ENCODE measurements at places on chromosomes 11 and 22.

DNA sequence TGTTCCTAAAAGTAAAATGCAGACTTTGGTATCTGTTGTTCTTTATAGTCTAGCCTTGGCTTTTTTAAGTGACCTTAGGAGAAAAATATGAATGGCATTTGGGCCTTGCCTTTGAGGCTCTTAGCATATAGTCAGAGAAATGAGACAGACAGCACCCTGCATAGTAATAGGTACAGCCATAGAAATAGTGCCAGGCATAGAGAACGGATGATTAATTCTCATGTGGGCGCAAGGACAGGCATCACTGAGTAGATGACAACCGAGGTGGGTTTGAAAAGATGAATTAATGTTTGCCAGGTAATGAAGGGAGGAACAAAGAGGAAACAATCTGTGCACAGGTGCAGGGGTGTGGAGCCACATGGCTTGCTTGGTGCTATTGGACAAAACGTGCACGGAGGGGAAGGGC, 90.5 kb downstream of the BMAL1 start:
- no peak for DNase-seq

GRCh38 chr11:94922321-94923003, 50.9 kb downstream of the CWC15 start:
- no peak for DNase-seq

DNA sequence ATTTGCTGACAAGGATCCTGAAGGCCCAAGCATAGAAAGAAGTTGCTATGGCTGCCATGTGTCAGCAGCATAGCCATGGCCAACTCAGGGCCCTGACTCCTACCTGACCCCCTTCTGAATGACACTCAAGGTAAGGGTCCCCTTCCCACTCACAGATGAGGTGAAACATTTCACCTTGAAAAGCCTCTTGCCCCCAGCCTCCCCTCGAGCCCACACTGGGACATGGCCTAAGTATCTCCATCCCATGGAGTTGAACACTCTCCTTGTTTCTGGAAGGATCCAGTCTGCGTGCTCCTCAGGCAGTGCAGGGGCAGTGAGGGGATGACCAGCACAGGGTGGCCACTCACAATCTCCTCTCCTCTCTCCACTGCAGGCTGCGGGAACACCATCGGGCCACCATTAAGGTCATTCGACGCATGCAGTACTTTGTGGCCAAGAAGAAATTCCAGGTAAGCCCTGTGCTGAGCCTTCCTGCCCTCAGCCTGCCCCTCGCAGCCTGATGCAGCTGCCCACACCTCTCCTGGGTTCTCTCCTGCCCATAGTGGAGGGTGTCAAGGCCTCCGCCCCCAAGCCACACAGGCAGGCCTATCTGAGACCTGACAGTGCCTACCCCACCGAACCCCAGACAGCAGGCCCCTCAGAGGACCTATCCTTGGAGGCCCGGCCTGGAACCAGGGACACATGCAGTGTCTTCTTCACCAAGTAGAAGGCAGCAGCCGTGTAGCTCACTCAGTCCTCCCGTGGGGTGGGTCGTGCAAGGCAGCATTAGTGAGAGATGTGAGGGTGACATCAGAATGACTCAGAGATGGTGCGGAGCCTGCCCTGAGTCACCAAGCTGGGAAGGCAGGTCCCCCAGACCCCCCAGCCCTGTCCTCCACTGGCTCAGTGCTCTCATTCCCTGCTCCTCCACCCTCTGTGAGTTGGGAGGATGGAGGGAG, 68.9 kb upstream of the KCNQ1OT1 start:
- no peak for DNase-seq

- no peak for DNase-seq
These were observed 513 bp upstream of the TSGA10IP start for GRCh38 chr11:65944767-65945166.

DNA sequence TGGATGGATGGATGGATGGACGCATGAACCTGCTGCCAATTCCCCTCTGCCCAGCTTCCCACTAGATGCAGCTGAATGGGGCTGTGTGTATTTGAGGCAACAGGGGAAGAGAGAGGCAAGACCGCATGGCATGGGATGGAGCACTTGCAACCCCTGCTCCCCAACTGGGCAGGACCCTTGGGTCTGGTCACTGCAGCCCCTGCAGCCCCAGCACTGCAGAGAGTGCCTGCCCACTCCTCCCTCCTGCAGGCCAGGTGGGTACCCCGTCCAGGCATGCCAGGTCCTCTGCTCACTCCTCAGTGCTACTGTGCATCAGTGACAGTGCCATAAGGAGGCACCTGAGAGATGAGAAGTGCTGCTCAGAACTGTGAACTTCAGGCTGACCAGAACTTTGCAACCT, 40.3 kb downstream of the OSBPL5 start:
- no peak for DNase-seq

DNA sequence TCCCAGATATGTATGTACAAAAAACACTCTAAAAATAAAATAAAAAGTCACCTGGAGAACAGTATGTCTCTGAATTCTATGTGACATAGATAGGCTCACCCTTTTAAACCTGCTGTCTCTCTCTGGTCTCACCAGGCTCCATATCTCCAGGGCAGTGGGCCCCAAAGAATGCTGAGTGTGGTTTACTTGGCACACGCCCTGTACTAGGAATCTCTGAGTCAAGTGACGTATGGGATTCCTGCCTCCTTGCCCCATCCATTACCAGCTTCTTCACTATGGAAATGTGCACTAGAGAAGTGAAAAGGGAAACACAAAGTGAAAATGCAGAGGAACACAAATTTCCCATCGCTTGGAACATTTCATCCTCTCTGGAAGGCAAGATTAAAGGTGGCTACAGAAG, 722.2 kb upstream of the TENM4 start:
- DNase-seq, result no peak

GRCh38 chr11:99424313-99425084, 403.8 kb downstream of the CNTN5 start:
- DNase-seq, result no peak

DNA sequence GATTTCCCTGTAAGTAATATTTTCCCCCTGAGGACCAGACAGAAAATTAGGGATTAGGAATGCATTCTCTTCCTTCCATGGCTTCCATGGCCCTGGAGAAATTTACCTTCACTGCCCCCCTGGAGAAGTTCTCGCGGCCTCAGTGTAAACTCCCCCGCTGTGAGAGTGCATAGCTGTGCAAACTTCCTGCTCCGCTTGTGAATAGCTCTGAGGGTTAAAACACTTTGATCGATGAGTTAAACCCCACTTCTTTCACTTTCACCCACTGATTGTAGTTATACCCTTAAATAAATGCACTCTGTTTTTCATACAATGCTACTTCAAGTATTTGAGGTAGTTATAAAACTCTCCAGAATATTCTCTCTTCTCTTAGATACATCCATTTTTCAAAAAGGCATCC, 190.8 kb downstream of the DSCAML1 start:
- DNase-seq, result no peak

DNA sequence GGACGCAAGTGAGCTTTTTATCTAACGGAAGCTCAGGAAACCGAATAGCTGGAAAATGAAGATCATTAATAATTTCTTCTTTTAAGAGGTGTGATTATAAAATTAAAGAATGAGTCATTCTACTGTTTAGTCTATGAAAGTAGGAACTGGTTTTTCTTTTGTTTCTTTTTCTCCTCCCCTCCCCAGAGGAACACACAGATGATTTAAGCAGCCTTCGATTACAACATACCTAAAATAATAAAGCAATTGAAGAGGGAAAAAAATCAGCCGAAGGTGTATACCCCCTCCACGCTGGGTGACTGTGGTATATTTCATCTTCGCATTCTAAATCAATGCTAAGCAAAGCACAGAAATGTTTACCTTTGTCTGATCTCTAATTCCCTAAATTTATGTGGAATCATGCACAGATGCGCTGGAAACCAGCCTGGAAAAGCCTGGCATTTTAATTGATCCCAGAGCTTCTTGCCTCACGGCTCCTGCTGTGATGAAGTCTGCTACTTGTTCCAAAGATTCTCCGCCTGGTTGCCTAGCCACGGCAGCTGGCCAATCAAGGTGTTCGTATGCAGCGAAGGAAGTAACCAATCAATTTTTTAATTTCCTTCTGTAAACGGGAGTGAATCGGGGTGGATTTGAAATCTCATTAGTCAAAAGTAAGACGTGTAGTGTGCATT, 133.9 kb downstream of the FANCF start:
- DNase-seq, result no peak

DNA sequence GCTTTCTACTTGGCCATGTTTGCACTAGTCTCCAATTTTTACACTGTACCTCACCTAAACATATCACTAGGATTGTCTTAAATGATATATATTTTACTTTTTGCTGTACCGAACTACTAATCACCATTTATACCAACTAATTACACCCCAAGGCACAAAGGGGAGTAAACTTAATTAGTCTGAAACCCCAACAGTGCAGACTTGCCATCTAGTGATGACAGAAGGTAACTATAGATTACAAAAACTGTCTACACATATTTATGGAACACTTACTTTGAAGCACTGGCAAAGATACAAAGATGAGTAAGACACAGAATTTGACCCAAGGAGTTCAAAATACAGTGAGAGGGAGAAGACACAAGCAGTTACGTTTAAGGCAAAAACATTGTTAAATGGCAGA, 139.7 kb downstream of the CNTN5 start:
- DNase-seq, result no peak

DNA sequence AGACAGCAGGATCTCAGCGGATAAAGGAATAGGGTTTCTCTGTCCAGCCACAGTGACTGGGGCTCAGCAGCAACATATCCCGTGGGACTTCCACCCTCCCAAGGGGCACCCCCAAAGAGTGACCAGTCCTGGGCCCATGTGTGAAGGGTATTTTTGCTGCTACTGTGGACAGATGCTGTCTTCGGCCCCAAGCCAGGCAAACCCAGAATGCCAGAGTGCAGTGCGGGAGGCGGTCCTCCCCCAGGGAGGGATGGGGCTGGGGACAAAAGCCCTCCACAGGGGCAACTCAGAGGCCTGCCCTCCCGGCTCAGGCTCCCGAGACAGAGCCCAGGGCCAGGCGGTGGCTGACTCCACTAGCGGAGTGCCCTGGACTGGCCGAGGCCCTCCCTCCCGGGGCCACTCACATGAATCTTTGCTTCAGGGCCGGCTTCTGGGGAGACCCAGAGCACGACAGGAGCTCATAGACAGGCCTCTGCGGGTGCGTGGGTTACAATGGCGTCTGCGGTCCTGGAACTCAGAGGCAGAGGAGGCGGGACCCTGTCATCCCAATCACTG, 34.7 kb upstream of the WNT7B start:
- no peak for DNase-seq

- no peak for DNase-seq
These were observed 163.0 kb downstream of the GRIK4 start for GRCh38 chr11:120674542-120674941.

DNA sequence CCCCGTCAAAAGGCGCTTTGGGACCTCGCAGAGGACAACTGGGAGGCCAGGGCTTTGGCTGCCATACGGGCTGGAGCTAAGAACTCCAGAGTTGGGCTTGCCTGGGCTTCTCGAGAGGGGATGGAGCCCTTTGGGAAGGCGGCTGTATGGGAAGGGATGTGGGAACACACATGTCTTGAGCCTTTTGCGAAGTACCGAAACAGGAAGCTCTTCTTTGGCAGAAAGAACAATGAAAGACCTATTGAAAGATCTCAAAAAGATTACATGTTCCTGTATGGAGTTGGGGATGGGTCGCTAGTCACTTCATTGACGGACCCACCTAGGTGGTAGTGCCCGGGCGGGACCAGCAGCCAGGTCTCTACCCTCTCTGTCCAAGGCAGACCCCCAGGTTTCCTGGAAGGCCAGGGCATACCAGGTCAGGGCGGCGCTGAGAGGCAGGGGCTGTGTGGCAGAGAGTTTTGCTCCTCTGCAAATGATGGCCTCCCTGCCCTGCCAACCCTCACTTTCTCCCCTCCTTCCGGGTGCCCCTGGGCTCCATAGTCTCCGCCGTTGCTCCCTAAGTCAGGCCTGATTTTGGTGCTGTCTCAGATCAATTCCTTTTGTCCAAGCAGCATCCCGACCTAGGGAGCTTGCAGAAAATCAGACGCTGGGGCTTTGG, 1.0 kb downstream of the ST14 start:
- no peak for DNase-seq

DNA sequence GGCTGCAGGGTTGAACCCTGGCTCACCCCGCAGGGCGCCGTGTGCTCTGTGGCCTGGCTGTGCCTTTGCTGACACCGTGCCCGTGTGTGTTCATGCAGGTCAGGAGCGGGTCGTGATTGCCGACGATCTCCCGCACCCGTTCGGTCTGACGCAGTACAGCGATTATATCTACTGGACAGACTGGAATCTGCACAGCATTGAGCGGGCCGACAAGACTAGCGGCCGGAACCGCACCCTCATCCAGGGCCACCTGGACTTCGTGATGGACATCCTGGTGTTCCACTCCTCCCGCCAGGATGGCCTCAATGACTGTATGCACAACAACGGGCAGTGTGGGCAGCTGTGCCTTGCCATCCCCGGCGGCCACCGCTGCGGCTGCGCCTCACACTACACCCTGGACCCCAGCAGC, 47.0 kb upstream of the PPP6R3 start:
- DNase-seq, result no peak

DNA sequence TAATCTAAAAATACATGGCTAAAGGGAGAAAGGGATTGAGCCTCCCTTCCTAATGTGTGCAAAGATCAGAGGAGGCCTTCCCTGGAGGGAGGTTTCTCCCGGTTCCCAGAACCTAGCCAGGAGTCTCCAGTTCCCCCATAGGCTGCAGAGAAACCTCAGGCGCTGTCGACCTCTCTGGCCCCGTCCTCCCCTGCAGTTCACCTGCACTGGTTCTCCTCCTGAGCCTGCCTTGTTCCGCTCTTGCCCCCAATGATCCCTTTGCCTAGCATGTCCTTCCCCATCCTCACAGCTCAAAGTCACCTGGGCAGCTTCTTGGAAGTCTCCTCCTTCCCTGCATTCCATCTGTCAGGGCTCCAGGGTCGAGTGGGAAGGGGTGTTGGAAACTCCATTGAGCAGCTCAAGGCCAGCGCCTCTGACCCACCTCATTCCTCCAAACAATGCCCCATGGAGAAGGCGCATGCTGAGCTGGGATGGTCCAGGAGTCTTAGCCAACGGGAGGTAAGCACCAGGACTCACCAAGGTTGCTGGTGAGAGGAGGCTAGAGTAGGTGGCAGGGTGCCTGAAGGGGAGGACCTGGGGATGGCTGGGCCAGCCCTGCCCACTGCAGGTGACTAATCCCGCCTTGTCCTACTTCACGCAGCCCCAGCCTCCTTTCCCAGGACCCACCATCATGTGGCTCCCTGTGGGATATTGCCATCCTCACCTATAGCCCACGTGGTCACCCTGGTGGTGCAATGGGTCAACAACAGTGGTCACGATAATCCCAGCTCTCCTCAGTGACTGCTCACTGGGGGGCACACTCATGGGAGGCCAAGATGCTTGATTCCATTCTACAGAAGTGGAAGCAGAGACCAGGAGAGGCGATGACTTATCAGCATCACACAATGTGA, 15.4 kb downstream of the RSPH14 start:
- no peak for DNase-seq

DNA sequence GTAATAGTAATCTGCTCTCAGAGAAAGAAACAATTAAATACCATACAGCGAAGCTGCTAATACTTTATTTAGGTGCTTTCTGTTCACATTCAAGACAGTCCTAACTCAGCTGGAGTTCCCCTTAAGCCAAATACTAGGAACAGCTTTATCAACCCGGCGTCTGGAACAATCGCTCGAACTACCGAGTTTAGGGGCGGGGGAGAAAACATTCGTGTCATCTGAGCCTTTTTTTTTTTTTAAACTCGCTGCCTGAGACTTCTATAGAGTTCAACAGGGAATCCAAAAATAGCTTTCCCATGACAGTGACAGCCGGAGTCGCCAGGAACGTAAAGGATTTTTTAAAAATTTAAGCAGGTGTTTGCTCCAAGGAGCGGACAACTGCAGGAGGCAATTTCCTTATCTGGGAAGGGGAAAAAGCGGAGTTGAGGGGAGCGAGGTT, 852 bp downstream of the TRAF6 start:
- DNase-seq, result no peak

Data from activated CD8-positive, alpha-beta memory T cell treated with anti-CD3 and anti-CD28 coated beads for 1 hour (primary cell).